NCI-H524 (cell line): ENCODE measurements at places on chromosomes 16 and 17.

GRCh38 chr17:6427279-6427781, 7.6 kb downstream of the AIPL1 start:
- DNase-seq = no peak

GRCh38 chr17:51541215-51541614, 280.9 kb downstream of the UTP18 start:
- DNase-seq = no peak

GRCh38 chr16:3009568-3010390, 2.9 kb upstream of the CLDN9 start:
- no peak for DNase-seq

DNA sequence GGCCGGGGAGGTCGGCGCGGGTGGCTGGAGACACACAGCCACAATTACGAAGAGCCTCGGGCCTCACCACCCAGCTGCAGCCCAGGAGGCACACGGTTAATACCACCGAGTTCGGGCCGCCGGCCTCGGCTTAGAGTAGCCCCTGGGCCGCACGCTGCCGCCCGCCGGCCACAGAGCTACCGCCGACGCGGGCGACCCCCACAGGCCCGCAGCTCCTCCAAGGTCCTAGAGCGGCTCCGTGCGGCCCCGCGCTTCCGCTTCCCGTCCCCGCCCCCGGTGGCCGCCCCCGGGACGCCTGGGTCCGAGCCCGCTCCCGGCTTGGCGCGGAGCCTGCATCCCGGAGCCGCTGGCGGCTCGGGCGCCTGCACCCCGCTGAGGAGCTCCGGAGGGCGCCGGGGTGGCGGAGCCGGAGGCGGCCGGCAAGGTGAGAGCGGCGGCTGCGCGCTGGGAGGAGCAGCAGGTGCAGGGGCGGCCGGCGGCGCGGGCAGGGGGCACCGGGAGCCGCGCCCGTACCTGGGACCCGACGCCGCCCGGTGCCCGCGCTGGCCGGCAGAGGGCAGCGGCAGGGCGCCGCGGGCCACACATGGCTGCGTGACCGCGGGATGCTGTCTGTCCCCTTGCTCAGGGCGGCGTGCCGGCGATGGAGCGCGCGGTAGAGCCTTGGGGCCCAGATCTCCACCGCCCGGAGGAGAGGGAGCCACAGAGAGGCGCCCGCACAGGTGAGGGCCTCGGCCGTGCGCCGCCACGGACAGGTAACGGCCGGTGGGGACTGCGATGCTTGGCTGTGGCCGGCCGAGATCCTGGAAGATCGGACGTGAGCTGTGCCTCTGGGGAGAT, at the start of gene ZNF48:
ZNF48 (plus strand) TSS at position 266 of the 837 bp plus-strand sequence; CDS start at position 641, 375 bp downstream.
- peak; percentile 85 for DNase-seq

DNA sequence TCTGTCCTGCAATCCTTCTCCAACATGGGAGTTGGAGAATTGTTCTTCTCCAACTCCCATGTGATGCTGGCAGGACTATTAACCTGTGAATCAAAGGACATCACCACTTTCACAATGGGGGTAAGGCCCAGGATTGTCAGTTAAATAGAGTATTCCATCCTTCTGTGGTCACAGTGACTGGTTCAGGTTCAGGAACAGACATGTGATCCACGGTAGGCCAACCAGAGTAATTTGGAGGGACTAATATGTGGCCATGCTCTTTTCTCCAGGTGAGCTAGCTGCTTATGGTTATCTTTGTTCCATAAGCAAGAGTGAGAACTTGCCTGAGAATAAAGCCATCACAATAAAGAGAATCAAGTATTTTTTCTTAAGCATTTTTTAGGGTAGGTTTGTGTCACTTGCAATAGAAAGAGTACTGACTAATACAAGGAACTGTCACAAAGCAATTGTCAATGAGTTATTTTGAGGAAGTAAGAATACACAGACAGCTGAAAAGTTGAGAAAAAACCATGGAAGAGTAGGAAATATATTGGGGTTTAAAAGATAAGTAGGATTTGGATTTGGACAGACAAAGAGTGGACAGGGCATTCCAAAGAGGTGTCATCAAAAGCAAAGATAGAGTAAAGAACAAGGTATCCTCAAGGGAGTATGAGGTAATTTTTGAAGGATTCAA, 63.4 kb downstream of the BRIP1 start:
- no peak for DNase-seq

DNA sequence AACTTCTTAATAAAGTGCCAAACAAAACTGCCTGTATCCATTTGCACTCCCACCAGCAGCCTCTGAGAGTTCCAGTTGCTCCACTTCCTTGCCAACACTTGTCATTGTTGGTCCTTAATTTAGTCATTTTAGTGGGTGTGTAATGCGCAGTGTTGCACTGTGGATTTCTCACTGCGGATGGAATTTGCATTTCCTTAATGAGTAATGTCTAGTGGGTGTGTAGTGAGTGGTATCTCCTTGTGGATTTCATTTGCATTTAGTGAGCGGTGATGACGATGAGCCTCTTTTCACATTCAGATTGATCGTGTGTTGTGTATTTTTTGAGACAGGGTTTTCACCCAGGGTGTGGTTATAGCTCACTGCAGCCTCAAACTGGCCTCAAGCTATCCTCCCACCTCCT, 4.1 kb upstream of the MSLN start:
- DNase-seq = no peak

- DNase-seq = no peak
Measured at GRCh38 chr17:66541461-66542128, 239.2 kb downstream of the PRKCA start.

- DNase-seq = no peak
Measured at GRCh38 chr17:32516940-32517701, 30.3 kb downstream of the CDK5R1 start.

DNA sequence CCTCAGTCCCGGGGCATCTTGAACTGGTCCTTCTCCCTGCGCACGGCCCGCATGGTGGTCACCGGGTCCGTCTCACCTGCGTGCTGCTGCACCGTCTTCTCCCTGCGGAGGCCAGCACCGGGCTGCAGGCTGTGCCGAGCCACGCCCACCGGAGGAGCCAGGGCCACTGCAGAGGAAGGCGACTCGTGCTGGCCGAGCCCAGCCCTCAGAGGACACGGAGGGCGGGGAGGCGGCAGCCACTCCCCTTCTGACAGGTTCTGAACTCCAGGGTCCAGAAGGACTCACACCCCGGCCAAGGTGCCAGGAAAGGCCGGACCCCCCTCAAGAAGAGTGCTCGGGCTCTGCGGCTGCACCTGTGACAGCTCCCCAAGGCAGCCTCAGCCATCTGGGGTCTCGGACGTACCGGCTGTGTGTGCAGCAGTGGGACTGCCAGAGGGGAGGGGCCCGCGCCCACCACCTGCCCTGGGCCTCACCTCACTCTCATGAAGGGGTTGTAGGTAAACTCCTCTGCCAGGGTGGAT, 15.8 kb upstream of the IGFALS start:
- DNase-seq = no peak

GRCh38 chr16:11796227-11797165, 562 bp downstream of the ZC3H7A start:
- DNase-seq = no peak

DNA sequence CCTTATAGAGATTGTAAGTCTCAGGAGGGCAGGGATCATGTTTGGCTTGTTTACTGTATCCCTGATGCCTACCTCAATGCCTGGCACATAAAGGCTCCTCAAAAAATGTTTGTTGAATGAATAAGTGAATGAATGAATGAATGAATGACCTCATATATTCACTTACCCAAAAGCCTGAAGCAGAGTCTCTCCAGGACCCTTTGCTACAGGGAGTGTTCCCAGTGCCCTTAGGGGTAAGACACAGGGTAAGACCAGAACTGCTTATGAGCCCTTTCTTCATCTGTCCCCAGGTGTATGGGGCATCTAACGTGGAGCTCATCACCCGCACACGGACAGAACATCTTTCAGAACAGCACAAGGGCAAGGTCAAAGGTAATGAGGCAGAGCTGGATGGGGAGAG, 12.3 kb downstream of the CORO6 start:
- DNase-seq = no peak

GRCh38 chr17:31274252-31274651, 22.8 kb downstream of the OMG start:
- DNase-seq = no peak

DNA sequence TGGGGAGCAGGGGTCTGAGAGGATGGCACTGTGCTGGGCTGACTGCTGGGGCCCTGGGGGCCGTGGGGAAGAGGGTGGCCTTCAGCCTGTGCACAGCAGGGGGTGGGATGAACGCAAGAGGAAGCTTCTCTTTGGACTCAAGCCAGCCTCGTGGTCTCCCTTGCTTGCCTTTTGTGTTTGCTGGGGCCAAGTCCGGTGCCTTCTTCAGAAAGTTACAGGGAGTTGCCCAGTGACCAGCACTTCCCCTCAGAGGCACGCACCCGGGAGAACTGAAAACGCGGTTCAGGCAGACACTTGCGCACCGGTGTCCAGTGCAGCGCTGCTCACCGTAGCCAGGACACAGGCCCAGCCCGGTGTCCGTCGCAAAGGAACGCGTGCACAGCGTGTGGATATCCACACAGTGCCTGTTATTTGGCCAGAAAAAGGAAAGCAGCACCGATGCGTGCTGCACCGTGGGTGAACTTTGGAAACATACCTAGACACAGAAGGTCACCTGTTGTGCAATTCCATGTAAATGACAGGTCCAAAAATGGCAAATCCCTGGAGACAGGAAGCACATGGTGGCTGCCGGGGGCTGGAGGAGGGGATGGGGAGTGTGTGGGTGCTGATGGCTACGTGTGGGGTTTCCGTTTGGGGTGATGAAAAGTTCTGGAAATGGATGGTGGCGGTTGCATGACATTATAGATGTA, 29.4 kb upstream of the NUDT16L1 start:
- DNase-seq = no peak

- DNase-seq = no peak
Measured at GRCh38 chr17:29667969-29668368, 45.3 kb upstream of the CORO6 start.

DNA sequence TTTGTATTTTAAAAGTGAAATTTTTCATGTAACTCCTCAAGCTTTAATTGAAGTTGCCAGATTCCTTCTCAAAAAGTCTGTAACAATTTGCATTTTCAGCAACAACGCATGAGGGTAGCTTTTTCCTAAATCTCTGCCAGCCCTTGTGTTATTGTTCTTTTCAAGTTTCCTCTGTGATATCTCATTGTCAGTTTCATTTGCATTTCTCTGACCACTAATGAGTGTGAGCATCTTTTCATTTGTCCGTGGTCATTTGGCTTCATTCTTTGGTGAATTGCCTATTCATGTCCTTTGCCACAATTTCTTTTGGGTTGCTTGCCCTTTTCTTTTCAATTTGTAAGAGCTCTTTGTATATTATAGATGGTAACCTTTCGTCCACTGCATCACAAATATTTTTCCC, 68.0 kb upstream of the NKD1 start:
- DNase-seq = no peak

GRCh38 chr16:72940886-72941285, 107.0 kb downstream of the ZFHX3 start:
- no peak for DNase-seq

- DNase-seq = peak; percentile 70
Measured at GRCh38 chr17:76501018-76501826, at the start of gene RHBDF2. Gene RHBDF2 (minus strand): TSS chr17:76501423. CDS start chr17:76481524, 19,899 bp downstream.

GRCh38 chr17:78039581-78039980, 81.1 kb downstream of the TNRC6C start:
- no peak for DNase-seq

DNA sequence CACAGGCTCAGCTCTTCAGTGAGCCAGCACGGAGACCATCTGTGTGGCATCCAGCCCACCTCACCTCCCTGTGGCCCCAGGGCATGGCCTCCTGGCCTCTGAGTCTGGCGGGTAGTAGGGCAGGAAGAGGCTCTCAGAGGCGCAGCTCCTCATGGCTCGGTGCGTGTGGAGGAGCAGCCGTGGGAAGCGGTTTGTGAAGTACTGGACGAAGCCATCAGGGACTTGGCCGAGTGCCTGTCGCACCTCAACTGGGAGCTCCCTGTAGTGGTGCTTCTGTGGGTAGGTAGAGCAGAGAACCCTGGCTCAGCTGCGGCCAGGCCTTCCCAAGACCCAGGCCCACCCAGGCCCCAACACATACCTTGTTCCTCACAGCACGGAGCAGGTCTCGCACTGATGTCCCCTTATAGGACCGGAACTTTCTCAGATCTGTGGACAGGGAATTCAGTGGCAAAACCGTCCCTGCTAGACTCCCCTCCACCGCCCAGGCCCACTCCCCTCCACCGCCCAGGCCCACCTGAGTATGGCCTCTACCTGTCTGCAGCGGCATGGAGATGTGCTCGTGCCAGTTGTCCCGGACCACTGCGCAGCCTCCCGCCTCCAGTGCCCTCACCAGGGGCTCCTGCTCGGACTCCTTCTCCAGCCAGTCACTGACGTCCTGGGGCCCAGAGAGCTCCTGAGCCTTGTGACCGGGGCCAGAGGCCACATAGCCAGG, 12.2 kb downstream of the PLK1 start:
- DNase-seq = no peak

- DNase-seq = no peak
Measured at GRCh38 chr17:66737524-66737923, 97.4 kb upstream of the CACNG5 start.

DNA sequence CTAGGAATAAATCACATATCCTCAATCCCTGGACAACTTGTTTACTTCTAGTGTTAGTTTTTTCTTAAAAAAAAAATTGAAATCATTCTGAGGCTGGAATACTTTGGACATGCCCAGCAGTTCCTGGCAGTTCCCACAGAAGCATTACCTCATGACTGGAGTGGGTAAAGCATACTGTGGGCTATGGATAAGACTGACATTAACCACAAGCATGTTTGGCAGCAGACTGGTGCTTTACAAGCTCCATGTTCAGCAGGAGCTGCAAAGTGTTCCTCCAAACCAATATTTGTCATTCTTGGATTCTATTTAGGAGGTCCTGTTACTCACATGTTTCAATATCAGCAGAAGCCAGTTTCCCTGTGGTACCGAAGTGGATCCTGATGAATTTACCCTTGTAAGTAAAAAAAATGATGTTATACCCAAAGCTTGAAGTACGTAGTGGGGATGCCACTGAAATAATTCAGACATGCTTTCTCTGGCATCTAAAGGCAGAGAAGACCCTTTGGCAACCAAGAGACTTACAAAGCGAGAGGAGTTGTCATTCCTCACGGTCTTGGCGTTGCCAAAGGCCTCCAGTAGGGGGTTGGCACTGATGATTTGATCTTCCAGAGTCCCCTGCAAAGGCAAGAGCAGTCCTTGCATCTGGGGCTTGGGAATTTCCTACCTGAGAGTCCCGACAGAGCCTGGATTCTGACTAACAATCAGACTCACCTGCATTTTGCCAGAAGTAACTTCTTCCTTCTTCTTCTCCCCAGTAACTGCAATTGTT, 4.9 kb downstream of the MYH1 start:
- DNase-seq = no peak
